H9 (cell line): ENCODE measurements at places on chromosomes 4 and X. TPM values are rescaled to one million over a fixed set of nuclear protein-coding genes. Genes with fewer than 3 reads are reported as not detected.

Gene KIF4A
- total RNA-seq: 41.4 and 41.8 TPM in 2 replicates

GRCh38 chrX:7542587-7543380, 300.2 kb upstream of the VCX start:
- DNase-seq: no peak
- H3K27ac ChIP-seq: no peak overlapping the region

DNA sequence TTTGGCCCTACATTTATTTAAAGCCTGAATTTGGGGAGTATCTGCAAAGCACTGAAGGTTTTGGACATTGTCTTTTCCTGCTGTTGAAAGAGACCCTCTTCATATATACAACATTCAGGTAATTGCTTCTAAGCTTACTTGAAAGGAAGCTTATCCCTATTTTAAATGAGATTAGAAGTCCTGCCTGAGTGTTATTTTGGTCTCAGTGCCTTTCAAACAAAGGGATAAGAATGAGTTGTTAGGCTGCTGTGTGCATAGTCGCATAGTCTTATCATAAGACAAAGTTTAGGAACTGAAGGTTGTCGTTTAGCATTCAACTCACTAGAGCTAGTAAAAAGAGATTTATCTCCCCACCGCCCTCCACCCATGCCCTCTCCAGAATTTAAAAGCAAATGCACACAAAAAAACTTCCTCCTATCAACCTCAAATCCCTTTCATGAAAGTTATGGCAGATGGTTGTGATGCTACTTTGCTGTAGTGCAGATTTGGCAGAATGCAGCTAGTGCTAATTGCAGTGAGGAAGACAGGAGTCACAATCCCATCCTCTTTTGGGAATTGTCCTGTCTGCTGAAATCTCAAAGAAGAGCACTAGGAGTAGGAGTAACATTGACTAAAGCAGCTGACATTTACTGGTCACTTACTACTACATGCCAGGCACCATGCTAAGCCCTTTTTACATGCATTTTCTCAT, 5.8 kb downstream of the HERC3 start:
- H3K27me3 ChIP-seq: no peaks in the 10 kb centered on the region; the same call in 1 of the 2 replicates
- H3K27ac ChIP-seq: no peak overlapping the region

DNA sequence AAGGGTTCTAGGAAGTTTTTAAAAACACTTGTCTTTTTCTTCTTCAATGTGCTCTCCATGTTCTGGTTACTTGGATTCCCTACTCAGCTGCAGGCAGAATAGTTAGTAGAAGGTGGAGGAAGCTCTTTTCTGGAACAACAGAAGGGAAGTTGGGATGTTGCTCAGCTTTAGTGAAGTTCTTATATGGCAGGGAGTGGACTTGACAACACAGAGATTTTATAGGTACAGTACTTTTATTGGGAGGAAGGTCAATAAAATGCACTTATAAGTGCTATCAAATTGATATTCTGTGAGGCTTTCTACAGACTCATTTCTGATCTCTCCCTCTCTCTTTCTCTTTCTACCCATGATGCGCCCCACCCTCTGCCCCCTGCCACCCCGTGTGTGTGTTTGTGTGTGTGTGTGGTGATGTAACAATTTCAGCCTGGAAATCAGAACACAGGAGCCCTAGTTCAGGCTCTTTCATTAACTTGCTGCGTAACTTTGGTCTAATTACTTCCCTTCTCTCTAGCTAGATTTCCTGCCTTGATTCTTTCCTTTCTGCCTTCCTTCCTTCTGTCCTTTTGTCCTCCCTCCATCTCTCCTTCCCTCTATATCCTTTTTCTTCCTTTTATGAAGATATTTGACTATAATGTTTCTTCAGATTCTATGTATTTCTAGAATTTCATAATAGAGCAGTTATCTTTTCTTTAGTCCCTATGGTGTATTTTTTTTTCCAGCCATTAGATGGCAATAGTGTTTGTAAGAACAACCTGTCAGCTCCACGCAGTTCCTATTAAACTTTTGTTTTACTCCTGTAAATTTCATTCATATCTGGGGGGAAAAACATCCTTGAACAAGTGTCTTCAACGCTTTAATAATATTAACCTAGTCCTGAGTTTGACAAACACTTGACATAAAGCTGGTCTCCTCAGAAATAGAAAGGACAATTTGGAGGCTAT, 37.1 kb downstream of the HEPH start:
- no peaks in the 10 kb centered on the region for H3K4me1 ChIP-seq
- no peak overlapping the region for H3K4me3 ChIP-seq
- H3K27me3 ChIP-seq: no peaks in the 10 kb centered on the region; the same call in 1 of the 2 replicates
- peaks cover 47% of the 10 kb centered on the region for H3K36me3 ChIP-seq
- H3K27ac ChIP-seq: no peak overlapping the region
- DNase-seq: no peak

Gene MAML3
- total RNA-seq: 3.9 and 4.1 TPM in 2 replicates

DNA sequence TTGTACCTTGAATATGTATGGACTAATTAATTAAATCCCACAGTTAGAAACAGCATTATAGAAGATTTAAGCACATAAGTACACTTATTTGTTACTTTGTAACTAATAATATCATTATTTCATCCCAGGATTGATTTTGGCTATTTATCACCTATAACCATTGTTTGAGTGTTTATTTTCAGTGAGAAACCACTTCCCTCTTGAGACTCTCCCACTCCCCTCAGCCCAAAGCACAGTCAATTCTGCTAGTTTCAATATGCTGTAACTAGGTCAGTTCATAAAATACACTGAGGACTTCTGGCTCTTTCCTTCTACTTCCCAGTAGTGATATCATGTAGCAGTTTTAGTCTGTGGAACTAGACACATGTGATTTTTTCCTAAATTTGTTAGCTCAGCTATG, 16.3 kb downstream of the OFD1 start:
- DNase-seq: no peak
- H3K4me3 ChIP-seq: no peak overlapping the region
- no peak overlapping the region for H3K27ac ChIP-seq
- H3K36me3 ChIP-seq: peaks cover 67% of the 10 kb centered on the region
- H3K27me3 ChIP-seq: no peaks in the 10 kb centered on the region

DNA sequence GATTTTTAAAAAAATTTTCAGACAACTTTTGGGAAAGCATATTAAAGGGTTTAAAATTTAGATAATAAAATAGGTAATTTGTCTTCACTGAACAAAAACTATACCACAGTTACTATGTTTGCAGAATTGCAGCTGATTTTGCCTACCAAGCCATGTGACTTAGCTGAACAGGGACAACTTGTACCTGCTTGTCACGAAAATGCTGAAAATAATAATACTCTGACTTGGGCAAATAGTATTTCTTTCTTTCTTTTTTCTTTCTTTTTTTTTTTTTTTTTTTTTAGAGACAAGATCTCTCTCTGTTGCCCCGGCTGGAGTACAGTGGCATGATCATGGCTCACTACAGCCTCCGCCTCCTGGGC, 225.2 kb upstream of the PPP1R2C start:
- no peak overlapping the region for H3K27ac ChIP-seq
- H3K4me3 ChIP-seq: no peak overlapping the region
- DNase-seq: no peak
- no peaks in the 10 kb centered on the region for H3K27me3 ChIP-seq
- H3K36me3 ChIP-seq: peaks cover 6% of the 10 kb centered on the region

Gene VSIG1
- 0.42 and 1.5 TPM in 2 replicates for total RNA-seq

Gene GAB3
- 0.42 and 0.46 TPM in 2 replicates for total RNA-seq

Gene PPP1R3F
- total RNA-seq: 6.9 and 7.3 TPM in 2 replicates

DNA sequence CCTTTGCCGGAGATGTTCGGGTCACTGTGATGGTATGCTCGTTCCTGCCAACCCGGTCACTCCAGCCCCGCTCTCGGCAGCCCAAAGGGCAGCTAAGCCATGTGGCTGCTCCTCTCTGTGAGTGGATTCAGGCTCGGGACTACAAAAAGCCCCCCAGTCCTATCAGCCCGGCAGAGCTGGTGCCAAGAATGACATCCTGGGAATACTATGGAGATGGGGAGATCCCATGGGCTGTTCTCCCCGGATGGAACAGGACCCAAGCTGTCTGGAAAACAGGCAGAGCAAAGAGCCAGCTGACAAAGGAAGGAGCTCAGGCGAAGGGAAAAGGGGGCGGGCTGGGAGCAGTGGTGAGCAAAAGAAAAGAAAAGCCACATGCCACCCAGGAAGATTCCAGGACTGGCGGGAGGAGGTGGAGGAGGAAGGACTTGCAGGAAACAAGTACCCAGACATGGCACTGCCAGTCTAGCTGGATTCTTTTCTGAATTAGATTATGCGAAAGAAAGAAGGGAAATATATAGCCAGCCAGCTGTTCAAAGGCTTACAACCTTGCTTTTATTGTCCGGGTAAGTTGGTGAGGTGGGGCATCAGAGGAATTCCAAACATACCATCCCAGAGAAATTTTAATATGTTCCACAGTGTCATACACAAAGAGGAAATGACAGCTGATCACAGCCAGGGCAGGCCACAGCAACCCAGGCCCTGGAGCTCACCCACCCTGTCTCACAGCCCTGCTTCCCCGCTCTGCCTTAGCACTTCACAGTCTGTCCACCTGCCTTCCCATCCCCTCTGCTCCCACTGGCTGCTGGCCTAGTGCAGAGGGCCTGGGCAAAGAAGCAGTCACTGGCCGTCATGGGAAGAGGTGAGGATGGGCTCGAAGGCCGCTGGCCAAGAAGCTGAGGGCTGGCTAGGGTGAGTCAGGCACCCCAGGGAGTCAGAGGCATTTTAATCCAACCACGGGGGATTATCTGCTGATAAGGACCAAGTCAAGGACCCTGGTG, 3.4 kb downstream of the NDP start:
- DNase-seq: no peak
- no peak overlapping the region for H3K4me3 ChIP-seq
- H3K27ac ChIP-seq: no peak overlapping the region
- no peaks in the 10 kb centered on the region for H3K27me3 ChIP-seq
- H3K4me1 ChIP-seq: no peaks in the 10 kb centered on the region
- no peaks in the 10 kb centered on the region for H3K36me3 ChIP-seq
